ENCODE measurements at places on chromosomes 7 and 10. TPM values are rescaled to one million over a fixed set of nuclear protein-coding genes. Genes with fewer than 3 reads are reported as not detected.

- H3K27me3 ChIP-seq: no peaks in the 10 kb centered on the region
- DNase-seq: no peak
- H3K36me3 ChIP-seq: no peaks in the 10 kb centered on the region
- H3K27ac ChIP-seq: no peak overlapping the region
Measured at GRCh38 chr10:116450861-116451260, 23.2 kb downstream of the PNLIPRP3 start.

DNA sequence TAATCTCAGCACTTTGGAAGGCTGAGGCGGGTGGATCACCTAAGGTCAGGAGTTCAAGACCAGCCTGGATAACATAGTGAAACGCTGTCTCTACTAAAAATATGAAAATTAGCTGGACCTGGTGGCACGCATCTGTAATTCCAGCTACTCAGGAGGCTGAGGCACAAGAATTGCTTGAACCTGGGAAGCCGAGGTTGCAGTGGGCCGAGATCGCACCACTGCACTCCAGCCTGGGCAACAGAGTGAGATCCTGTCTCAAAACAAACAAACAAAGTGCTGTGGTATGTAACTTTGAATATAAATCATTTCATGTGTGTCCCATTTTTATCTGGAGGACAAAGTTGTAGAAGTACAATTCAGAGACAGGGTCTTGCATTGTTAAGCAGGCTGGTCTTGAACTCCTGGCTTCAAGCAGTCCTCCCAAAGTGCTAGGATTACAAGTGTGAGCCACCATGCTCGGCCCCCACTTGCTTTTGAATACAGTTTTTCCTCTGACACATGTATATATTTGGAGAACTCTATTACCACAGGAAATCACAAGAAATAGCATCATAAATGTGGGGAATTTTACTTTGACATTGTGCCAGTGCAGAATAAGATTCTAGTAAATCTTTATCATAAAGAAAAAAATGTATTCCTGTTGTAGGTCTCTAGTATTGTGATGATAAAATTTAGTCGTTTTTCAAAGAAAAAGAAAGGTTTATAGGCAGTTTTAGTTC, 32.6 kb downstream of the PTPN12 start:
- H3K27ac ChIP-seq: no peak overlapping the region
- DNase-seq: no peak
- no peak overlapping the region for H3K4me3 ChIP-seq
- peaks cover 2% of the 10 kb centered on the region for H3K4me1 ChIP-seq

Gene DLX5
- not detected for total RNA-seq

GRCh38 chr7:107109955-107110354, 58.8 kb upstream of the HBP1 start:
- no peak overlapping the region for H3K4me3 ChIP-seq
- DNase-seq: no peak
- no peaks in the 10 kb centered on the region for H3K36me3 ChIP-seq
- H3K27ac ChIP-seq: no peak overlapping the region
- H3K27me3 ChIP-seq: peaks cover 3% of the 10 kb centered on the region
- H3K4me1 ChIP-seq: no peaks in the 10 kb centered on the region

Gene EPHB6
- total RNA-seq: 7.3 TPM

DNA sequence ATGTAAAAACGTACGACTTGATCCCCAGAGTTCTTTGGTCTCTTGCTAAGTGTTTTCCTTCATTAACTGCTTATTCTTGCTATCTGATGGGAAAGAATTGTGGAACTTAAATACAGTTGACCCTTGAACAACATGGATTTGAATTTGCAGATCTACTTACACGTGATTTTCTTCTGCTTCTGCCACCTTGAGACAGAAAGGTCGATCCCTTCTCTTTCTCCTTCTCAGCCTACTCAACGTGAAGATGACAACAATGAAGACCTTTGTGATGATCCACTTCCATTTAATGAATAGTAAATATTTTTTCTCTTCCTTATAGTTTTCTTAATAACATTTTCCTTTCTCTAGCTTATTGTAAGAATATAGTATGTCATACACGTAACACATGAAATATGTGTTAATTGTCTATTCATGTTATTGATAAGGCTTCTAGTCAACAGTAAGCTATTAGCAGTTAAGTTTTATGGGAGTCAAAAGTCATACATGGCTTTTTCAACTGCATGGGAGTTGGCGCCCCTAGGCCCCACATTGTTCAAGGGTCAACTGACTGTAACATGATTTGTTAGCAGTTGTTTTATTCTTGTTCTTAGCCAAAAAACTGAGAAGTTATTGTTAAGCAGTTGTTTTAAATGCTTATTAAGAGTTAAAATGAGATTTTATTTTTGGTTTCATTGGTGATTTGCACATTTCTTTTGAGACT, 11.2 kb downstream of the MKLN1 start:
- peaks cover 13% of the 10 kb centered on the region for H3K4me1 ChIP-seq
- no peak overlapping the region for H3K27ac ChIP-seq
- DNase-seq: no peak
- no peaks in the 10 kb centered on the region for H3K27me3 ChIP-seq
- no peak overlapping the region for H3K4me3 ChIP-seq
- peaks cover 59% of the 10 kb centered on the region for H3K36me3 ChIP-seq

GRCh38 chr7:21828841-21829240, 116.9 kb downstream of the CDCA7L start:
- H3K4me1 ChIP-seq: no peaks in the 10 kb centered on the region
- no peak overlapping the region for H3K4me3 ChIP-seq
- no peak overlapping the region for H3K27ac ChIP-seq
- peaks cover 7% of the 10 kb centered on the region for H3K27me3 ChIP-seq
- no peak for DNase-seq

DNA sequence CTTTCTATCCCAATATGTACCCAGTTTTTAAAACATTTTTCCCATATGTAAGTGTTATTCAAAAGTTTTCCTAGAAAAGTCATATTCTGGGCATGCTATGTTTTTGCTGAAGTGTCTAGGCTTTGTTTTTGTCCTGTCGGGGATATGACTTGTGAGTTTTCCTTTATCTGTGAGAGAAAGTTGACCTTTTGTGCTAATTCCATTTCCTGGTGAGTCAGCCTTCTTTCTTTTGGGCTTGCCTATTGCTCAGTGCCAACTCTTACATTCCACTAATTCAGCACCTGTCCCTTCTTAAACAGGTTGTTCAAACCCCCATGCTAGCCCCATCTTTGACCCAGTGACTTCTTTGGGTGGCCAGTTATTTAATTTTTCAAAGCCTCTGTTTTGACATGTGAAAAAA, 146.2 kb downstream of the AHR start:
- H3K36me3 ChIP-seq: no peaks in the 10 kb centered on the region
- H3K4me1 ChIP-seq: no peaks in the 10 kb centered on the region
- peaks cover 1% of the 10 kb centered on the region for H3K27me3 ChIP-seq
- no peak overlapping the region for H3K27ac ChIP-seq

Gene SYT15
- 1.3 TPM for total RNA-seq

Gene MGAM2
- total RNA-seq: not detected

Gene BHLHA15
- total RNA-seq: 0.72 TPM

Gene SMURF1
- 13.1 TPM for total RNA-seq

All from activated CD4-positive, alpha-beta T cell treated with anti-CD3 and anti-CD28 coated beads, Interleukin-2, amount 10 ng/mL, durations not matched to agents 24 days and 14 days (primary cell).